Subcutaneous preadipocyte (primary cell): ENCODE measurements at places on chromosomes 13 and 19. TPM values are rescaled to one million over a fixed set of nuclear protein-coding genes. Genes with fewer than 3 reads are reported as not detected.

The RFPL4A gene
- not detected in 2 replicates for total RNA-seq

The ANGPTL8 gene
- not detected in 2 replicates for total RNA-seq

The DCT gene
- 0.37 TPM in 1 of 2 replicates, not detected in the other for total RNA-seq

The ATCAY gene
- total RNA-seq, result not detected in 2 replicates

The TEX26 gene
- not detected in 2 replicates for total RNA-seq

The SOX1 gene
- not detected in 2 replicates for total RNA-seq

The CYP4F2 gene
- not detected in 2 replicates for total RNA-seq

The A1BG gene
- 1.4 and 1.5 TPM in 2 replicates for total RNA-seq

The FGF22 gene
- total RNA-seq, result not detected in 2 replicates
